ENCODE measurements at places on chromosomes 12 and 14. TPM values are rescaled to one million over a fixed set of nuclear protein-coding genes. Genes with fewer than 3 reads are reported as not detected.

- H3K4me3 ChIP-seq: no peak overlapping the region
- no peaks in the 10 kb centered on the region for H3K4me1 ChIP-seq
- DNase-seq: no peak
- H3K36me3 ChIP-seq: no peaks in the 10 kb centered on the region
Measured at GRCh38 chr12:125519026-125519651, 453.9 kb downstream of the AACS start.

GRCh38 chr14:38201137-38201828, 6.4 kb upstream of the SSTR1 start:
- H3K4me1 ChIP-seq: peaks cover 41% of the 10 kb centered on the region
- peak; percentile 11 for DNase-seq
- H3K27me3 ChIP-seq: no peaks in the 10 kb centered on the region
- H3K36me3 ChIP-seq: no peaks in the 10 kb centered on the region

DNA sequence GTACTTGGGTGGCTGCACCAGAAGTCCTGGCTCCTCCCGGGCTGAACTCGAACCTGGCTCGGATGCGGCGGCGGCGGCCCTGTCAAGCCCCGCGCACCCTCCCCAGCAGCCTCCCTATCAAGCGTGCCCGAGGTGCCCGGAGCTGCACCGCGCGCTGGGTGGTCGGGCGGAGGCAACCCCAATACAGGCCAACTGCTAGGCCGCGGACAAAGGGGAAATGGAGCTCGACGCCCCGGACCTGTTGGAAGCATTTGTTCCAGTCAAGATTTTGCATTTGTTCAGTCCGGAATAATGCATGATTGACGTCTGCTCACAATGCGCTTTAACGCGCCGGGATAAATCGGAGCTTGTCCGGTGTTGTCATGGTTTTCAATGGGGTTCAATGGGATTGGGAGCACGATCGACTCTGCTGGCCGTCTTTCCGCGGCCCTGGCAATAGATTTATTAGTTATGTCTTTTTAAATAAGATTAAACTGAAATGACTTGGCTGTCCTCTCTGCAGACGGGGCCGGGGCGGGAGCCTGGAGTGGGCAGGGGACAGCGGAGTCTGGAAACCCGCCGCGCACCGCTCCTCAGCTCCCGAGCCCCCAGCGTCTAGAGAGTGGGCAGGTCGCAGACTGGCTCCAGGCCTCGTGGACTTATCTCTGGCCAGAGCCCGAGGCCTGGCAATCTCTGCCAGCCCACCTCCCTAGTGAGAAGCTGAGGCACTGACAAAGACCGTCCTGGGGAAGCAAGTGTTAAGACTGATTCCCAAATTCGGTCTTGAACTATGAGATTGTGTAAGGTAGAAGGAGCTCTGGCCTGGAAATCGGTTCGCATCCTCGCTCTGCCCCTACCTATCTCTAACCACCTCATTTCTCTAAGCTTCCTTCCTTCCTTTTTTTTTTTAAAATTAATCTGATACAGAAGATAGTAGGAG, 1.7 kb upstream of the NKX2-8 start:
- H3K27ac ChIP-seq: no peak overlapping the region
- peaks cover 83% of the 10 kb centered on the region for H3K27me3 ChIP-seq
- no peaks in the 10 kb centered on the region for H3K36me3 ChIP-seq
- H3K4me1 ChIP-seq: no peaks in the 10 kb centered on the region
- no peak overlapping the region for H3K4me3 ChIP-seq

DNA sequence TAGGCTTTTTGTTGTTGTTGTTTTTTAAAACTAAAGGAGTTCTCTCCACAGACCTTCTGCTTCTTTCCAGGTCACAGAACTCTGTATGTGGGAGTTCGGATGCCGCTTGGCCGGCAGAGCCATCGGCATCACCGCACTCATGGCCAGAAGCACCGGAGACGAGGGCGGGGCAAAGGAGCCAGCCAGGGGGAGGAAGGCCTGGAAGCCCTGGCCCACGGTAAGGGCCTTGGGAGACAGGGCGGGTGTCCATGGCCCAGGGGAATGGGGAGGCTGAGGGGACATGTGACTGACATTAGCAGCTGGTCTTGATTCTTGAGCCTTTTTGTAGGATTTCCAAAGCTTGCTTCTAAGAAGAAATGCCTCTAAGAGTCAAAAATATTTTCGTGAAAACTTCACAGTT, 26.2 kb downstream of the SLC4A8 start:
- H3K4me3 ChIP-seq: no peak overlapping the region
- DNase-seq: no peak
- no peaks in the 10 kb centered on the region for H3K4me1 ChIP-seq
- no peaks in the 10 kb centered on the region for H3K27me3 ChIP-seq

TCL1B gene
- polyA plus RNA-seq: not detected
